Common myeloid progenitor, CD34-positive (primary cell): ENCODE measurements at places on chromosomes 3 and 15.
A peak's percentile ranks its signal among the peaks of the same experiment; 100 is the strongest.

GRCh38 chr3:14320219-14320618 is 82.2 kb upstream of the SLC6A6 start:
- DNase-seq = no peak

DNA sequence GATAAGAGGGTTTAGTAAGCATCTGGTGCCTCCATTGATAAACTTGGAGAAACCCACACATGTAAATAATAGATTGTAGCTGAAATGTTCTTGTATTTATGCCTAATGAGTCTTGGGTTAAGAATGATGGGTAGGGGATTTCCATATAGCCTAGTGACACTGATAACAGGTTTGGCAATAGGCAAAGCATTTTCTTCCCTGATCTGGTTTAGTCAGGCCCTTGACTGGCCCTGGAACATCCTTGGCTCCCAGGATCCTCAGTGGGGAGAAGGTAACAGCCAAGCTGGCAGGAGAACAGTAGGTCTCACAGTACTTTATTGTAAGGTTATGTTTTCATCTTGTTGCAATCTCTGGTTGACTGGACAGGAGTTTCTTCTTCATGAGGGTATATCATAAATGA is 228.4 kb downstream of the DIPK2A start:
- DNase-seq = peak; percentile 1

GRCh38 chr3:107969994-107970819 is 120.6 kb downstream of the CD47 start:
- DNase-seq = no peak

GRCh38 chr3:126907557-126907956 is 75.4 kb upstream of the PLXNA1 start:
- DNase-seq = no peak

DNA sequence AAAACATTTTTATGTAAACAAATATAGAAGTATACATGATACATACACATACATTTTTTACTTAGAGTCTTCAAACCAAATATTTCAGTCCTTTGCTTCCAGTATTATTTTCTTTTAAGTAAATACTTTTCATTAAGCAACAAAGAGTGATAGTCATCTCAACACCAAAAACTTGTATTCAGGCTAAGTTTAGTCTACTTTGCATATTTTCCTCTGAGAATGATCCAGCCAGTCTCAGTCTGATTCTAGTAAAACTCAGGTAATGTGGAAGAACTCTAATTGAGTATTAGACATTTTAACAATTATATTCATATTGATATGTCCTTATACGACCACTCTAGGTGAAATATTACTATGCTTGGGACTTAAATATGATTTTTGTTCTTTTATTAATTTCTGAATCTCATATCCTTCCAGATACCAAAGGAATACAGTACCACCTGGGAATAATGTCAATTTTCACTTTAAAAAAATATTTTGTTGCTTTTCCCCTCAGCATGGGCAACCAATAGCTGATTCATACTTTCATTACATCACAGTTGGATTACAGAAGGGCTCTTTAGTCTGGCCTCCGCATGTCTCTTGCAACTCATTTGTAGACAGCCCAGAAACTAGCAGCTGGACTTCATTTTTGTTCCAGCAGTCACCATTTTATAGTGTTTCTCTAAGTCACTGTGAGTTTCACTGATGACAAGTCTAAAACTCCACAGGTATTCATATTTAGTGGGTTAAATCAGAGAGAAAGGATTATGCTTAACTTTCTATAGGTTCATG is 390.4 kb downstream of the ZBTB20 start:
- no peak for DNase-seq

DNA sequence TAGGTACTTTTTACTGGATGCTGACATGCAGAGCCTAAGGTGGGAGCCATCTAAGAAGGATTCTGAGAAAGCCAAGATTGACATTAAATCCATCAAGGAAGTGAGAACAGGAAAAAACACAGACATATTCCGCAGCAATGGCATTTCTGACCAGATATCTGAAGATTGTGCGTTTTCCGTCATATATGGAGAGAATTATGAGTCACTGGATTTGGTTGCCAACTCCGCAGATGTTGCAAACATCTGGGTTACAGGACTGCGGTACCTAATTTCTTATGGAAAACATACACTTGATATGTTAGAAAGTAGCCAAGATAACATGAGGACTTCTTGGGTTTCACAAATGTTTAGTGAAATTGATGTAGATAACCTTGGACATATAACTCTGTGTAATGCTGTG is 125.1 kb downstream of the PLCL2 start:
- DNase-seq = no peak

DNA sequence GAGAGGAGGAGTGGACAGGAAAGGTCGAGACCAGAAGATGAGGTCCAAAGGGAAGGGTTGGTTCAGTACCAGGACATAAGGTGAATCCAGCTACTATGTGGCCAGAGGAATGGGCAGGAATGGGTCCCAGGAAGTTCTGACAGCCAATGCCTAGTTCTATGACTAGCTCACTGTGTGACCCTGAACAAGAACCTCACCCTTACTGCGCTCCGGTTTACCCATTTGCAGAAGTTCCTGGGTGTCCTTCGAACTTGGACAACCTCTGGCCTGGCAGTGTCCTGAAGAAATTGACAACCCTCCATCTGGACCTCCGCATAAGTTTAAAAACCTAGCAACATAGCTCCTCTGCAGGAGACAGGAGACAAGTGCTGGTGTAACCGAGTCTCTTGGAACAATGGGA is 12.2 kb upstream of the PSTPIP1 start:
- DNase-seq = no peak

GRCh38 chr3:133213937-133214336 is 175.7 kb downstream of the TMEM108 start:
- no peak for DNase-seq

DNA sequence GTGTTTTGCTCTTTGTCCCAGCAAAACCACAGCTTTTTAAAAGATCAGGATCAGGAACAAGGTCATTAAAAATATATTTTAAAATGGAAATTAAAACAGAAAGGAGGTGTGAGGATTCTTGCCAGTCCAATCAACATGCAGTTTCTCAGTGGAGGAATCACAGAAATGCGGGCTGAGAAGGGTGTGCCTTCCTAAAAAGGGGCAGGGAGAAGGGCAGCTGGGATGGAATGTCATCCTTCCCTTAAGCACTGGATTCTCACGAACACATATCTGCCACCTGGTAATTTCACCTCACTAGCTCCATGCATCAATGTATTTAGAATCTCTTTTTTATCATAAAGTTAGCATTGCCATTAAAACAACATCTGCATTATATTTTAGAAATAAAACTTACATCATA is 21.4 kb downstream of the ABI3BP start:
- DNase-seq = no peak

- DNase-seq = no peak
These were observed 290.6 kb upstream of the TRIM42 start for GRCh38 chr3:140387244-140387643.

DNA sequence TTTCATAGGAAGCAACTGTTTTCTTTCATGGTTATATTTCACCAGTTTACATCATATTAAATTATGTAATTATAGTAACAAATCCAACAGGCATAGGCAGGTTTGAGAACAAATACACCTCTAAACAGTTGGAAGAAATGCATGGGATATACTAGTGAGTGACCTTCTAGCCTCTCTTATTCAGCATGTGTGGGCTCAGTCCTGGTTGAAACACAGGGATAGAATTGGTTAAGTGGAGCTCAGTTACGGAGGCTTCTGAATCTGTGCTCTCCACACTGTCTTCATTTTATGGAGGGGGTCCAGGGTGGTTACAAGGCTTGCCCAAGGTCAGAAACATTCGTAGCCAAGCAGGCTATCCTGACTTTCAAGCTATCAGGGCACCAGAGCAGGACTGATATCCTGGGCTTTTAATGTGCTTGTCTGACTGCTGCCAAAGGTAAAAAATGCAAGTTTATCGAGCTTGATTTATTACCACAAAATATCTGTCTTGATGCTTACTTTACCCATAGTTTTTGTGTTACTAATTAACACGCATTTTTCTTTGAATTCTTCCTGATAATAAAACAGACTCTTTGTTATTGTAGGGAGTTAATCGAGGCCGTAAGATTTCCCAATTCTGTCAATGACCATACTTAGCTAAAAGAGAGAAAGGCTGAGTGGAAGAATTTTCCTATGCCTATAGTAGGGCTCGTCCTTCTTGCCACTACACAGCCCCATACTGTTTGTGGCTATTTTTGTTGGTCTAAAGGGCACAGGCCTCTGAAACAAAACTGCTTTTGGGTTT is 89.6 kb downstream of the FILIP1L start:
- no peak for DNase-seq

- DNase-seq = peak; percentile 59
These were observed 118.0 kb upstream of the MEF2A start for GRCh38 chr15:99447497-99448371.

DNA sequence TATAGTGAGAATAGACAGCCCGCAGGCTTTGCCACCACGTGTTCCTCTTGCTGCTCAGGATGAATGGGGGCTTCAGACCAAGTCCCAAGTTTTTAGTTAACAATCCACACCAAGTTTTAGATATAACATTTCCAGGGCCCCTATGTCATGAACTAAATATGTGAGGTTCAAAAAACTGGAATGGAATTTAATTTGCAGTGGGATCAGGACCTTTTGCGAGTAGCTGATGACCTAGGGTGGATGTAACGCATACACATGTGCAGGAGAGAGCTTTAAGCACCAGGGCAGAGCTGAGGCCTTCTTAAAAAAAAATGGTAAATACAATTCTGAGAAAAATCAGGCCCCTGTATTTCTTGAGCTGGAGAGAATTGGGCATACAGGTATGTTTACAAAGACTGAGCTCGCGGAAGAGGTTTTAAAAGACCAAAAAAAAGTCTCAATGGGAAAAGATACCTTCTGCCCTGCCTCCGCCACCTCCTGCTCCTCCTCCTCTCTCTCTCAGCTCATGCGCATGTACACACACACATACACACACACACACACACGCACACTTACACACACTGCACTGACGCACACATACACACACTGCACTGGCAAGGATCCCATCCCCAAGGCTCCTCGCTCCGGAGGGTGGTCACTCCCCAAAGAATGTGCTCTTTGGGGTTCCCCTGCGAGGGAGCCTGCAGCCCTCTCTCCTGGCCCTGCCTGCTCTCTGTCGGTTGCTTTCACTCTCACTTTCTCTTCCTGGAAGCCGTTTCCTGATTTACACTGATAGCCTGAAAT is 48.2 kb upstream of the IGF1R start:
- DNase-seq = peak; percentile 46

DNA sequence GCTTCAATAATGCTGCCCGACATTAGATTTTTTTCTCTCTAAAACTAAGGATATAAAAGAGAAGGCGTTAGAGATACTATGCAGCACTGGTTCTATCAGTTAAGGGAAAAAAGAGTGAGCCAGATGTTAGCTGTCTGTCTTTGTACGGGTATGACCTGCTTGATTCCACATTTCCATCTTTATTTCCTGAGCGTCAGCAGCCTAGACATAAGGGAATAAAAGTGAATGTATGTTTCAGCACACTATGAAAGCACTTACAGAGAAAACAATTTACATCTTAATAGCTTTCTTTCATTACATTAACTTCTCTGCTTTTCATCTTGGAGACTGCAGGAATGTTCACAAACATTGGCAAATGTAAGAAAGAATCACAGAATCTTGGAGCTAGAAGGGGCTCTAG is 319.3 kb downstream of the CTNNB1 start:
- DNase-seq = no peak

DNA sequence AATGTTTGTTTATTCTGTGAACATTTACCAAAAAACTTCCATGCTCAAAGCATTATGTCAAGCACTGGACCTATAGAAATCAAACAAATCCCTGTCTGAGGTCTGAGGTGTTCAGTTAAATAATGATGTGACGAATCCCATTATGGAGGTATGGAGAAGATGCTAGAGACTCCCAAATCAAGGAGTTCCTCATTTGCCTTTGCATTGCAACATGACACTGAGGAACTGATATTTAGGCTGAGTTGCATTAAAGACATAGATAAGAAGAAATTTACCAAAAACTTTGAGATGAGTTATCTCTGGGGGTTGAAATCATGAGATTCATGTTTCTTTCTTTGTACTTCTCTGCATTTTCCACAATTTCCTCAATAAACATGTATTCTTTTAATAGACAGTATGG is 16.0 kb downstream of the CD200 start:
- DNase-seq = no peak
